ENCODE measurements at places on chromosomes 4 and X.
A peak's percentile ranks its signal among the peaks of the same experiment; 100 is the strongest.

DNA sequence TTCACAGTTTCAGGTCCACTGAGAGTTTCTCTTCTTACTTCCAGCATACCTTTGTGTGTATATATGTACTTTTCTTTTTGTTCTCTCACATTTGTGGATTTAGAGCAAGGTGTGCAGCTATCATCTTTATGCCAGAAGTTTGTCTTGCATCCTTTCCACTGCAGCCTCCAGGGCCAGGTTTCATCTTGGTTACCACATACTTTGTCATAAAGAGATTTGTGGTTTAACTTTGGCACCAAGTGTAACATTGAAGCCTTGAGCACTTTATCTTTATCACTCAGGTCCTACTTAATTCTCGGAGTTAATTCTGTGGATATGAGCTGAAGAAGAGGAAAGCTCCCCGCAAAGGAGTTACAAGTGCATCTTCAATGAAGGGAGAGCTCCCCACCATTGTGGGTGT is 31.4 kb upstream of the VMA21 start:
- DNase-seq, result no peak

- DNase-seq, result no peak
Observed at GRCh38 chr4:157121401-157121800, 45.5 kb downstream of the GLRB start.

DNA sequence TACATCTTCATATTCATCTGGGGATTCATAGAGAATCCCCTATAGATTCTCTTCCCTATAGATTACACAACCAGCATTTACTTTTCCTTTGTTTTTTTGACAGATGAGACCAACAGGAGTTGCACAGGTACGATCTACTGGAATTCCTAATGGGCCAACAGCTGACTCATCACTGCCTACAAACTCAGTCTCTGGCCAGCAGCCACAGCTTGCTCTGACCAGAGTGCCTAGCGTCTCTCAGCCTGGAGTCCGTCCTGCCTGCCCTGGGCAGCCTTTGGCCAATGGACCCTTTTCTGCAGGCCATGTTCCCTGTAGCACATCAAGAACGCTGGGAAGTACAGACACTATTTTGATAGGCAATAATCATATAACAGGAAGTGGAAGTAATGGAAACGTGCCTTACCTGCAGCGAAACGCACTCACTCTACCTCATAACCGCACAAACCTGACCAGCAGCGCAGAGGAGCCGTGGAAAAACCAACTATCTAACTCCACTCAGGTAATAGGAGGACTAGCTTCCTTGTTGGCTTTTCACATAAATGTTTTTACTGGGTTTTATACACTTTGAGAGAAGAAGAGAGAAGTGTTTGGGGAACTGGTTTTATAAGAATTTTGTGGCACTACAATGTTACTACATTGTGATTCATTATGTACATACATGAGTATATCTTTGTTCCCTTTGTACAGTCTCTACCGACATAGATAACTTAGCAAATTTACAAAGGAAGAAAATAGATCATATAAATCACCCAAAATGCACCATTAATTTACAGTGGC is 137.2 kb downstream of the DIPK2B start:
- DNase-seq, result no peak

- no peak for DNase-seq
Observed at GRCh38 chr4:148224476-148224875, 217.7 kb downstream of the NR3C2 start.

DNA sequence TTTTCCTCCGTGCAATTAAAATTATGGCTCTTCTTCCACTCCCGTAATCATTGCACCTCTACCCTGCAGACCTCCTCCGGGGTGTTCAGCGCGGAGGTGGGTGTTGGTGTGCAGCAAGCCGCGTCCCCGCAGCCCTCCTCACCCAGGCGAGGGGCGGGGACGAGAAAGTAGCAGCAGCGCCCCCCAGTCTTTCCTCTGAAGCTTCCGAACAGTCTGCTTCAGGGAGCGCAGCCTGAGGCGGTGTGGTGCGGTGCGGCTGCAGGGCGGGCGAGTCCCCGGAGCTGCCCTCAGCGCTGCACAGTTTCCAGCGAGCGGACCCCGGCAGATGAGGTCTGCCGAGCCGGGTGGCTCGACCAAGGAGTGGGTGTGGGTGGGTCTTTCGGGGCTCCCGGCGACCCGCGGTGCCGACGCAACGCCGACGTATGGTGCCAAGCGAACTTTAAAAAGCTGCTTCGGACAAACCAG is at the start of gene FRAS1:
Gene FRAS1, plus strand, starts transcription at position 189 of the 465 bp plus-strand sequence. CDS start 687 bp downstream, outside the sequence.
- DNase-seq, result peak; percentile 69

DNA sequence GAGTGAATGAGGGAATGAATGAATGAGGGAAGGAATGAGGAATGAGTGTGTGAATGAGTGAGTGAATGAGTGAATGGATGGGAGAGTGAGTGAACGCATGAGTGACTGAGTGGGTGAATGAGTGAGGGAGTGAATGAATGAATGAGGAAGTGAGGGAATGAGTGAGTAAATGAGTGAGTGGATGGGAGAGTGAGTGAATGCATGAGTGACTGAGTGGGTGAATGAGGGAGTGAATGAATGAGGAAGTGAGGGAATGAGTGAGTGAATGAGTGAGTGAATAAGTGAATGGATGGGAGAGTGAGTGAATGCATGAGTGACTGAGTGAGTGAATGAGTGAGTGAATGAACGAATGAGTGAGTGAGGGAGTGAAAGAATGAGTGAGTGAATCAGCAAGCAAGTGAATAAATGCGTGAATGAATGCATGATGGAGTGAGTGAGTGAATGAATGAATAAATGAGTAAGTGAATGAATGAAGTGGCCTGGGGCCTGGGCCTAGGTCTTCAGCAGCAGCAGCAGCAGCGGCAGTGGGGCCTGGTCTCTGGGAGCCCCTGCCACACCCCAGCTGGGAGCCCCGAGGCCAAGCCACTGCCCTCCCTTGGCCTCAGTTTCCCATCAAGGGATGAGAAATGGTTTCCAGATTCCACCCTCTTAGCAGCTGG is 16.2 kb upstream of the PSAPL1 start:
- no peak for DNase-seq

DNA sequence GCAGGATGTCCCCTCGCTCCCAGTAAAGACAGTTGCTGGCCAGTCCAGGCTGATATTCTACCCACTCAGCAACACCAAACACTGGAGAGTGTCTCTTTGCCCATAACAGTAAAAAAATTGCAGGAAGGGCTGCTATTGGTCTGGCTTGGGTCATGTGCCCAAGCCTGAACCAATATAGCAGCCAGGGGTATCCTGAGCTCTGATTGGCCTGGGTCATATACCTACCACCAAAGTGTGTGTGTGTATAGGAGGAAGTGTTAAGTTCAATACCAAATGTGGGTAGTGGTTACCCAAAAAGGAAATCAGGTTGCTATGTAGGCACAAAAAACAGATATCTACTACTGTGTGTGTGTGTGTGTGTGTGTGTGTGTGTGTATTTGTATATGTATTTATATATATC is 373.2 kb downstream of the BCOR start:
- no peak for DNase-seq

DNA sequence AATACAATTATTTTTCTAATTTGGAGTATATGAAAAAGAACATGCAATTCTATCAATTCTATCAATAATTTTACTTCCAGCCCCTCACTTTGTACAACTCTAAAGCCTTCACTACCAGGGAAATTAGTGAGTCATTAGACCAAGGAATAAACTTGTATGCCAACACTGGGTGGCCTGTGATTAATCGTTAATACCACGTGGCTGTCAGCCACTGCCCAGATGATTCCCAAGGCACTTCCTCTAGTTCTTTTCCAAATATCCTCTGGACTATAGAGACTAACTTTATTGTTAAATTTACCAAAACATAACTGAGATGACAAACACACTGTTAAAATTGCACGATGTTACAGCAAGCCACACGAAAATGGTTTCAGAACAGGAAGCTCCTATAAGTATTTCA is 45.7 kb downstream of the MID1 start:
- DNase-seq, result peak; percentile 65

DNA sequence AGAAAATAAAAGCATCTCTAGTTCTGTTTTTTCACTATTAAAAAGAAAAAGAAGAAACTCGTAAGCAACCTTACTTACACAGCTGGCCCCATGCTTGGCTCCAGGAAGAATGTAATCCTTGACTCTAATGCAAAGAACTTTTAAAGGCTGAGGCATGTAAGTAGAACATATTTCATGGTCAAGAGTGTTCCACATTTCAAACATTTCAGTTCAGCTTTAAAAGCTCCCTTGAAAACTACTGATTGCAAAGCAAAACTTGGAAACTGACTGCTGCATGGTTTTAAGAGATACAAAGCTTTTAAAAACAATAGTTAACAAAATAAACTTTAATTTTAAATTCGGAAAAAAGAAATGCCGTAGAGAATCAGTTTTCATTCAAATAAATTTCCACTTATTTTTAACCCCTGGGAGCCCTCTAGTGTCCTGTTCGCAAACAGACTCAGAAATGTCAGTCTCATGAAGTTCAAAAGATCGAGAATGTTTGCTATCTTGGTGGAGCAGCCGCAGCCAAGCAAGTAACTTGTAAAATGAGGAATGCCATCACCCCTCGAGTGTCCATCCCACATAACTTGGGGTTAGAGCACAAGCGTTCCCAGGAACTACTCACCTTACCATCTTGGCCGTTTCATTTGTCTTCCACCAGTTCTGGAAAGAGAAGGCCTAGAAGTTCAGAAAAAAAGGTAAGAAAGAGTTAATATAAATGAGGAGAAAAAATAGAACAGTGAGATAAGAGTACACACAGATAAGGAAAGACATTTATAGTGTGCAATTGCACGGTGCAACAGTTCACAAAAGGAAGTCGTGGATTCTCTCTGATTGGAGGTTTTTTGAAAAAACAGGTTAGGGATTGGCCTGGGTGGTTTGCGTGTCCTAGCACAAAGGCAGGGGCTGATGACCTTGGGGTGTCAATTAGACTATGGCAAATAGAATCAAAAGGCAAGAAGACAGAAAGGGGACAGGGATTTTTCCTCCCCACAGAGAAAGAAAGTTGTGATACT is at the start of gene GASK1B:
Gene GASK1B, minus strand, starts transcription at position 765 of the 998 bp plus-strand sequence. CDS start 1,650 bp downstream, outside the sequence.
- DNase-seq, result peak; percentile 75

DNA sequence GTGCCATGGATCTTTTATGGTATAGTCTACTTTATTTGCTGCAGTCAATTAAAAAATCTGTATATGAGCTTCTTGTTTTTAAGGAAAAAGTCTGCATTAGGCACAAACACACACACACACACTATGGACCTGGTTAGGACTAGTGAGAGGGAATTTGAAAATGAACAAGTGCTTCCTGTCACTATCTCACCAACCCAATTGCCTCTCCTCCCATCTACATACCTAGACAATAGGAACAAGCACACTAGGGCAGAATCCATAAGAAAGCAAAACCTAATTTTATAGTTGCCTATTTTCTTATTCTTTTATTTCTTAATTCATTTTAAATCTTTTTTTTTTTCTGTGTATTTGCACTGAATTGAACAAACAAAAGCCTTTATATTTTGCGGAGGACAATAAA is 22.7 kb downstream of the PALLD start:
- DNase-seq, result no peak

DNA sequence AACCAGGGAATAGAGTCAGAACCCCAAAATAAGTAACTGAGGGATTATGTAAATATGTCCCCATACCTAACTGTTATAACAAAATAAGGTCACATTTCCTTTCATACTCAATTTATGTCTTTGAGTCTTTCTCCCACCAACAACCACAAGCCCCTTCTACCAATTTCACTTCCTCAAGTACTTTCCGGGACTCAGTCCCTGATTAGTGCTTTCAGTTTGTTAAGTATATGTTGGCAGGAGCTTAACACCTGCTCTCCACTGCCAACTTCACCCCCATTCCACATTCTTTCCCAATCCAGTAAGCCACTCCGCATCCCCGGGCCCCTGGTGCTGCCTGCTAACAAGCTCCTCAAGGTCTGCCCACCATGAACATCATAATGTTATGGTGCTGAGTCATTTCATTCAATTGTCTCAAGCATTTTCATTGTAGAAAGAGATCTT is 71.3 kb upstream of the SPRY1 start:
- DNase-seq, result no peak

DNA sequence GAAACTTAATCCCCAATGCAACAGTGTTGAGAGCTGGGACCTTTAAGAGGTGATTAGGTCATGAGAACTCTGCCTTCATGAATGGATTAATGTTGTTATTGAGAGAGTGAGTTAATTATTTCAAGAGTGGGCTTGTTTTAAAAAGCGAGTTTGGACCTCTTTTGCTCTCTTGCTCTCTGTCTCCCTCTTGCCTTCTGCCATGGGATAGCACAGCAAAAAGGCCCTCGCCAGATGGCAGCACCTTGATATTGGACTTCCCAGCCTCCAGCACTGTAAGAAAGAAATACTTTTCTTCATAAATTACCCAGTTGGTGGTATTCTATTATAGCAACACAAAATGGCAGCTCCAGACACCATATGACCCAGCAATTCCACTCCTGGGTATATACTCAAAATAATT is 7.0 kb upstream of the ATP6AP2 start:
- peak; percentile 14 for DNase-seq

DNA sequence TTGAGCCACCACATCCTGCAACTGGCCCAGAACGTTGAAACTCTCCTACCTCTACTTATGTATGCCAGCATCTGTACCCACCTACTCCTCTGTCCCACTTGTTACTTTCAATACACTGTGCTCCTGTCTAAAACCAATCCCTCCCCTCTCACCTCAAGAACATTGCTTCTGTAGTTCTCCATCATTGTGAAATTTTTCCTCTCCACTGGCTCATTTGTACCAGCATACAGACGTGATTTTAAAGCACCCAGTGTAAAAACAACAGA is 25.5 kb upstream of the USO1 start:
- DNase-seq, result no peak

Data from GM23248 (cell line).